NCI-H1930 (cell line): ENCODE measurements at places on chromosomes 12 and 14.

DNA sequence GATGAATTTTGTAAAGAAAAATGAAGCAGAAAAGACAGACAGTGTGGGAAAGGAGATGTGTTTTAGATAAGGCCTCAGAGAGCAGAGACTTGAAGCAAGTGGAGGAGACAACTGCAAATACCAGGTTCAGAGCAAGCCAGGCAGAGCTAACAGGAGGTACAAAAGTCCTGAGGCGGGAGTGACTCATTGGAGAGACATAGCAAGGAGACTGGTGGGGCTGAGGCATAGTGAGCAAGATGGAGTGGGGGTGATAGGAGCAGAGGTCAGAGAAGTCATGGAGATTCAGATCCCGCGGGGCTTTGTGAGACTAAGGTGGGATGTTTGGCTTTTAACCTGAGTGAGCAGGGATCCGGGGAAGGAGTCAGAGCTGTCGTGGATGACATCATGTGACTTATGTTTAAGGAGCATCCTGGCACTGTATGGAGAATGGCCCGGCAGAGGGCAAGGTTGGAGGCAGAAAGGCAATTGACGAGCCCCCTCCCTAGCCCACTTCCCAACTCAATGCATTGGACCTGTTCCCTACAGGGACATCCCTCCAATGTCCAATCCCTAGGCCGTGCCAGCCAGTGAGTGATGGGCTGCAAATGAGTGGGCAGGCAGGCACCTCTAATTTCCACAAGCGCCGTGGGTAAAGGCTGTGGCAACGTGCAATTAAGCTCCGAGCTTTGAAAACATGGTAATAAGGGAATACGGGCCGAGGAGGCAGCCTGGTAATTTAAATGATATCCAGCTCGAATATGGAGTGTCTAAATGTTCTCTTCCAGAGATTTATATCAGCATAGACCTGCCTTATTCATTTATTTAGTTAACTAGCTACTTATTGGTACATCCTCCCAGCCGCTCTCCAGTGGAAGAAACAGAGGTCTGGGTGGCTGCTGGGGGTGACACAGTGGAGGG is 206.8 kb upstream of the LHX5 start:
- DNase-seq: no peak

DNA sequence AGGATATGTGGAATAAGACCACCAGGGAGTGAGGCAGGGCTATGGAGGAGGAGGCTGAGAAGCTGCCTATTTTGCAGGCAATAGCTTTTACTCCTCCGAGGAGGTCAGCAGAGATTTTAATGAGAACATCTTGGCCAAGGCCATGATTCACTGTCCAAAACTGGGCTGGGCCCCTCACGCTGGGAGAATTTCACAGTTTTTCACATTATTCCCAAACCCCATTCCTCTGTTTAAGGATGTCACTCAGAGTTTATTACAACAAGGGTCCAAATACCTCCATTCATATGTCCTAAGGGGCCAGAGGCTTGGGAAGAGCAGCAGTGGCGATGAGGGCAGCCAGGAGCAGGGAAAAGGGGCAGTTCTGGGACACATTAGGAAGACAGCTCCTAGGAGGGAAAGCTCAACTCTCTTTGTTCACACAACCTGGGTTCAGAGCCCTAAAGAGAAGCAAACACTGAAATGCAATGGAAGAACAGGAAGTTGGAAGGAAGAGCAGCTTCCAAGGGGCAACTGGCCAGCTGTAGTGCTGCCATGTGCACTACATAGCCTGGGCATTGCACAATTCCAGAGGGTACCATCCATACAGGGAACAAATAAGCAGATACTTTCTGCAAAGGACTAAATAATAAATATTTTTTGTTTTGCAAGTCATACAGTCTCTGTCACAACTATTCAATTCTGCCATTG is 283.2 kb downstream of the NUAK1 start:
- no peak for DNase-seq

DNA sequence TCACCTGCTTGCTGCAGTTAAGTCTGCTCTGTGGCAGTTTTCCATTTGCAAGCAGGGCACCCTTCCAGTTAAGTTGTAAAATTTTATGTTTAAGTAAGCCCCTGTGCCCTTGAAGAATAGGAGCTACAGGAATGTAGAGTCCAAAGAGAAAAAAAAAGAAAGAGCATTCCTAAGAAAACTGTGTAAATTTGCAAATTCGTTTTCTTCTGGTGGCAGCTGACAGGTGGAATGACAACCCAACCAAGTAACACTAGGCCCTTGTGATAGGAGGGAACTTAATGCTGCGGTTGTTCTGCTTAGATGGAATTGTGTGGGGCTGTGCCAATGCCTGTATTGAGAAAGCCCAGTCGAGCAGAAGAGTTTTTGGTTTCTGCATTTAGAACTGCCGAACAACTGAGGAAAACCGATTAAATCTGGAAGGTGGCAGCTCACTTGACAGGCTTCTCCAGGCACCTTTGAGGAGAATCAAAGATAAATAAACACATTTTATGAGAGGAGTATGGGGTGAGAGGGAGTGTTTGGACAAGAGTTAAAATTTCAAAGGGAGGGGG is 280.0 kb downstream of the RAD51B start:
- DNase-seq: no peak

DNA sequence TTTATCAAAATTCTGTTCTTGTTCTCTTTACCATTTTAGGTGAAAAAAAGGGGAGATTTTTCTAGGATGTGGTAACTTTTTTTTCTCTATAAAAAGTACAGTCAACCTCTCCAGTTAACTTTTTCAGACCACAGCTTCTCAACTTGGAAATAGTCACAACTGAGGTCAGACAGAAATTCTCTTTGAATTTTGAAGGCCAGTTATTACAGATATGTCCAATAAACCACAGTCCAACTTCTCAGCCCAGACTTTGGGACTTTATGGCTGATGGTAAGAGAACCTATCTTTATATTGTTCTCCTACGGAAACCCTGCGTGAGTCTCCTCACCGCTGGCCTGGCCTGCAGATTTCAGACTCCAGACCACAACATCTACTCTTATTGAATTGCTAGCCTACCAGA is 176.7 kb downstream of the DACT1 start:
- DNase-seq: no peak

DNA sequence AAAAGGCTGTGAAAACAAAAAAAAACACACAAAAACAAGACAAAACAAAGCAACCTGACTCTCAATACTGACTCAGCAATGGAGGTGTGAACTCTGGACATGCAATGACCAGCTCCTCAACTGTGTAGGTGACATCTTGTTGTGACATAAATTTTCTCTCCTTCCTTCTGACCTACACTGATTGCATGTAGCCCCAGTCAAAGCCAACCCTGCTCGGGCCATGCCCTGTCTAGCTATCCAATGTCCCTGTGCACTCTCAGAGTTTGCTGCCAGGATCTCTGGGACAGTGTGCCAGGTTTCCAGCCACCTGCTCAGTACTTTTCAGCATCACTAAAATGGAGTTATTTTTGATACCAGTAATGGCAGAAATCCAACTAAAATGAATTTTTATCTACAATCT is 18.9 kb upstream of the CRACR2A start:
- no peak for DNase-seq

DNA sequence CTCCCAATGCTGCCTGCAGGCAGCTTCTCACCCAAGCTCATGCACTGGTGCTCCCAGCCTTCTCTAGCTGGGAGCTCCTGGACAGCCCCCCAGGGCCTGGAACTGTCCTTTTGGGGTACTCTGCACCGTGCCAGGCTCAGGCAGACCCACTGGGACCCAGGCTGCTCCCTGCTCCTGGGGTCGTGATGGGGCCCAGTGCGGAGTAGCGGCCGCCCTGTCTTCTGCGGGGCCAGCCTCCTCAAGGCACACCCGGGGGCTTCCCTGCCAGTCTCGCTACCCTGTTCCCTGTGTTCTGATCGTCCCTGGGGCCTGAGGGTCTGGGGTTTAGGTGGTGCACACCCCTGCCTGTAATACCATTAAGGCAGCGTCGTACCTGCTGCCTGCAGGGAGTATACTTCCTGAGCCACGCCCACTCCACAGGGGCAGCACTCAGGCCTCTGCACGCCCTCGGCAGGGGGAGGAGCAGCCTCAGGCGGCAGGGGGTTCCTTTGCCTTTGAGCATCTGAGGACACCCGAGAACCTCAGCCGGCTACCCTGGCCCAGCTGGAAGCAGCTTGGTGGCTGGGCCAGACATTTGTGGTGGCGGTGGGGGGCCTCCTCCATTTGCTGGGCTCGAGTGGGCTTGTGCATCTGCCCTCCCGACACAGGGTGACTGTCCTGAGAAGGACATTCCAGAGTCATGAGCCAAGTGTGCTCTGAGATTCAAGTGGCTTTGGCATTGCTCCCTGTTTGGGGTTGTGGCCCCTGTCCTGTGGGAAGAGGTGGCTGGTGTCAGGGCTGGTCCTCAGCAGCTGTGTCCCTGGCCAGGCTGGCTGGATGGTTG is 9.2 kb upstream of the CRIP2 start:
- no peak for DNase-seq

GRCh38 chr14:103705118-103705503 is 10.1 kb downstream of the XRCC3 start:
- DNase-seq: no peak
